ENCODE measurements at places on chromosomes 13 and 19.

DNA sequence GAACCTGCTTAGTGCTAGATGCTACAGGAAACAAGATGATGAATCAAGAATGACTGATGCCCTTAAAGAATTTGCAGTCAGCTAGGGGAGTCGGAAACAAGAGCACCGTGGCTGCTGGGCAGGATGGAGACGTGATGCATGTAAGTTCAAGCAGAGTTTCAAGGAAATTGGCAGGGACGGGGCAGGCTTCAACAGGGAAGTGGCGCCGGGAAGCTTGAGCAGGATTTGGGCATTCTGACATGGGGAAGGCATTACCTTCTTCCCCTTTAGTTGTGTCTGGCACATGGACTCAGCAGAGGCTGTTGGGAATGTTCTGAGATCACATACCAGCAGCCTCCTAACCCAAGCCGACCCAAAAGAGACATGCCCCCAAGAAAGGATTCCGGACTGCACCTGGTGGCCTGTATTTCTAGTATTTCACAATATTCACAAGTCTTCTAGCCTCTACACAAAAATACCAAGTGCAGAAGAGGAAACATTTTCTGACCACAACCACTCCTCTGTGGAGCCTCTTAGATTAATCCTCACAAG is 138.2 kb downstream of the CRYL1 start:
- no peak for DNase-seq

GRCh38 chr19:39099341-39099740 is 15.2 kb downstream of the ACP7 start:
- DNase-seq, result no peak

DNA sequence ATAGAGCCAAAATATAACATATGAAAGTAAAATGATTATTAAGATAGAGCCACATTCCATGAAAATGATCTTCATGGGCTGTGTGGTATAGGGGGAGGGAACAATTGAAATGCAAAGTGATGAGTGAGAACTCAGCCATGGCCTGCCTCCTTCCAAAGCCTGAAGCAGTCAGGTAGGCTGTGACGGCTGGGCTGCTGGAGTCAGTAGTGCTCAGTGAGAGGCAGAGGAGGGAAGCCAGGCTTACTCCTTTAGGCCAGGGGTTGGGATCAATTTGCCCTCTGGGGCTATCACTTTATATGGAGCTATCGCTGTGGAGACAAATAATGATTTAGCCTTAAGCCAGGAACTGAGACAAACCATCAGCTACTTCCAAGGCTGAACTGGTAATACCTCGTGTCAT is 654.9 kb downstream of the FGF9 start:
- DNase-seq, result no peak

DNA sequence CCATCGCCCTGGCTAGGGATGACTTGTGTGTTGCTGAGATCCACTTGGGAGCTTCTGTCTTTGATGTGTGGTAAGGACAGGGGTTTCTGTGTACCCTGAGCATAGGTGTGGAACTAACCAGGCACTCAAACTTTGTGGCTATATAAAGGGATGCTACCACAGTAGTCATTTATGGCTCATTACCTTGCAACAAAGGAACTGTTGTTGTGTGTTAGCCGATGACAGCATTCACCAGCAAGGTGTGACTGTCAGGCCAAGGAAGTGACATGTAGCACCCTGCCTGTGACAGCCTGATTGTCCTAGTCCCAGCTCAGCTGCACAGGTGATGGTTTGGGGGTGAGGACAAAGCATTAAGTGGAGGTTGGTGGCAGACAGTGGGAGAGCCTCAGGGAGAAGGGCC is 73.6 kb downstream of the COG3 start:
- no peak for DNase-seq

GRCh38 chr19:19538785-19539166 is 711 bp downstream of the CILP2 start:
- DNase-seq, result no peak

GRCh38 chr19:2230807-2231533 is 5.2 kb downstream of the PLEKHJ1 start:
- DNase-seq, result no peak

- DNase-seq, result peak; percentile 59
Measured at GRCh38 chr19:49422407-49423070, 702 bp downstream of the PTH2 start.

GRCh38 chr19:18046059-18046718 is 38.2 kb downstream of the ARRDC2 start:
- DNase-seq, result no peak

- no peak for DNase-seq
Measured at GRCh38 chr13:25846222-25846984, 205.4 kb downstream of the SHISA2 start.

- DNase-seq, result no peak
Measured at GRCh38 chr13:81406639-81407292, 1065.8 kb upstream of the SPRY2 start.
